ENCODE measurements at places on chromosomes 3 and 15.

GRCh38 chr3:63979093-63979885, 44.0 kb downstream of the PSMD6 start:
- DNase-seq, result no peak

GRCh38 chr3:43199645-43200306, 86.6 kb upstream of the SNRK start:
- no peak for DNase-seq

GRCh38 chr3:190004656-190005055, 116.0 kb downstream of the P3H2 start:
- DNase-seq, result no peak

DNA sequence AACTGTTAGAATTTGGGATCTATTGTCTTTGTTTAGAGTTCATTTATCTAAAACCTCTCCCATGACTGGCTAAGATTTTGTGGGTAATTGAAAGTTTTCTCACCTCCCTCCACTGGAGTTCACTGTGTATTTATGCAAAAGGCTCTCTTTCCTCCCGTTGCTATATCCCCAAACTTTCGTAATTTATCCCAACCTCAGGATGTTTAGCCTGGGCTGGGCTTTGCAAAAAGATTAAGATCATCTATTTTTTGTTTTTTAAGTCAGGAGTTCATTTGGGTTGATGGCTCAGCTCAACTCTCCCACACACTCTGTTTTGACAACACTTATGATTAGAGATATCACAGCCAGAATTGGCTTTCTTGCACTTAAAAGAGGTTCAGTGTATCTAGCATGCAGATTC, 27.0 kb downstream of the SUCNR1 start:
- no peak for DNase-seq

GRCh38 chr3:23623844-23624243, 181.9 kb upstream of the UBE2E1 start:
- DNase-seq, result no peak

- no peak for DNase-seq
These were observed 284.1 kb downstream of the IL5RA start for GRCh38 chr3:2826036-2826435.

GRCh38 chr3:120795959-120796358, 53.4 kb downstream of the GTF2E1 start:
- DNase-seq, result no peak

- no peak for DNase-seq
These were observed 1.6 kb downstream of the NECTIN3 start for GRCh38 chr3:111073218-111073617.

GRCh38 chr3:43005981-43006380, 26.9 kb downstream of the GASK1A start:
- no peak for DNase-seq

DNA sequence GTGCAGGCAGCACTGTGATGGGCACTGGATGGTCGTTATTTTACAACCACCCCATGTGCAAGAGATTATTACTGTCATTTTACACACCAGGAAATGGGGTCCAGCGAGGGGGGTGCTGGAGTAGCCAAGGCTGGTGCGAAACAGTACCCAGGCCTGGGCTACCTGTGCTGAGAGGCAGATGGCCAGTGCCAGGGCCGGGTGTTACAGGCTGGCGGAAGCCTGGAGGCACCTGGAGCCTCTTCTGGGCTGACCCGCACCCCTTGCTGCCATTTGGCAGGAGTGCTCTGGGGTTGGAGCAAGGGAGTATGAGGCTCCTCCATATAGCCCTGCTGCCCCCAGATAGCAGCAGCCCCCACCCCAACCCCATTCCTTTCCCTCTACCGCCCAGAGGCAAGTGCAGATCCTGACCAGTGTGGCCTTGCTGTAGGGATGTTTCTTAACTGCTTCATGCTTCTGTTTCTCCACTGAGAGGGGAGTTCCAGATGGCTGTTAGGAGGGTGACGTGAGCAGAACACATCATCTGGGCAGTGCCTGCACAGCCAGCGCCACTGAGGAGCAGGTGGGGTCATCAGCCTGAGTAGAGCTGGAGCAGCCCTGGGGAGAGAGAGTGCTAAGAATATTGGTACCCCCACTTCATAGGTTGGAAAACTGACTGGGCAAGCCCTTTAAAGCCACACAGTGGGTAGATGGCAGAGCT, 15.3 kb downstream of the SNX33 start:
- no peak for DNase-seq

DNA sequence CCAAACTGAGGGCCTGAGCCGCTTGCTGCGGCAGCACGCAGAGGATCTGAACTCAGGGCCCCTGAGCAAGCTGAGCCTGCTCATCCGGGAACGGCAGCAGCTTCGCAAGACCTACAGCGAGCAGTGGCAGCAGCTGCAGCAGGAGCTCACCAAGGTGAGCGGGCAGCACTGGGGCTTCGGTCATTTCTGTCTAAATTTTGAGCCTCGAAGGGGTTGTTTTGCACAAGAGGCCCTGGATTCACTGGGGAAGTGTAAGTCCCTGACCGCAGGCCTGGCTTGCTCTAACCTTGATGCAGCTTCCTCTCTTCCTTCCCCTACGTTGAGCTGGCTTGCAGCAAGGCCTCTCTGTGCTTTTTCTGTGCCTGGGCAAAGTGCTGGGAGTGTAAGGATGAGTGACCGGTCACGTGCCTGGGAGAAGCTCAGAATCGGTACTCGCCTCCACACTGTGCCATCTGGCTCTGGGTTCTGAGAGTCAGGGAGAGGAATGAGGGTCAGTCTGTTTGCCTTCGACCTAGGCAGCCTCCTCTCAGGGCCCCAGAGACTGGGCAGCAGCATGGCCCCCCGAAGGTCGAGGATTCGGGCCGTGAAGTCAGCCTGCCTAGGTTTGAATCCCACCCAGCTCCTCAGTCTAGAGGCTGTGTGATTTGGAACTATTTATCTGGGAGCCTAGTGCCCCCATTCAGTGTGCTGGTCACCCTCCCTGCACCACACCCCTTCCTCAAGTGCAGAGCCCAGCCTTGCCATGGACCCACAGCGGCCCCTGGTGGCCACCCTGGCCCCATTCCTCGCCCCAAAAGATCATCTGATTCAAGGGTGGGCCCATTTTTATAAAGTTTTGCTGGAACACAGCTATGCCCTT, 1.4 kb downstream of the FES start:
- peak; percentile 40 for DNase-seq

- DNase-seq, result no peak
These were observed 2.9 kb upstream of the C15orf39 start for GRCh38 chr15:75198560-75199356.

DNA sequence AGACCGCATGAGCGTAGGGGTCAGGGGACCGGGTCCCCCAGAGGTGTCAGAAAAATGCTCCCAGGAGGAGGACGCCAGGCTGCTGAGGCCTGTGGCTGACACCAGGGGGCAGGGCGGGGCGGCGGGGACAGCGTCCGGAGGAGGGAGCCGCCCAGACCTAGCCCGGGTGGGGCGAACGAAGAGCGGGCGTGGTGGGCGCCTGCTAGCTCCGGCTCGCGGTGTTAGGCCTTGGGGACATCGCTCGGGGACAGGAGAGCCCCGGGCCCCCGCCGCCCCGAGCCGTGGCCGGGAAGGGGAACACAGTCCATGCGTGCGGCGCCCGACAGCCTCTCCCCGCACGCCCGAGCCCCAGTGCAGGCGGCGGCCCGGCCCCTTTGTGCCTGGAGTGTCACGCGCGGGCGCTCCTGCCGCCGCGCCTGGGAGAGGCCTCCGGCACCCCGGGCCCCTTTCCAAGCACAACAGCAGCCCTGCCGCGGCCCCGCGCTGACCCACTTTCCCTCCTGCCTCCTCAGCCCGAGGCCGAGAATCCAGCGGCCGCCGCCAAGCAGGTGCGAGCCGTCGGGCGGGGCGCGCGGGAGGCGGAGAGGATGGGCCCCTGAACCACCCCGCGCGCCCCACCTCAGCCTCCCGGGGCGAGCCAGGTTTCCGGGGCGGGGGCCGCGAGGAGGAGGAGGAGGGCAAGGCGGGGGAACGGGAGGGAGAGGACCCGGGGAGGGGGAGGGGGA, 111.0 kb upstream of the KLF13 start:
- peak; percentile 11 for DNase-seq

DNA sequence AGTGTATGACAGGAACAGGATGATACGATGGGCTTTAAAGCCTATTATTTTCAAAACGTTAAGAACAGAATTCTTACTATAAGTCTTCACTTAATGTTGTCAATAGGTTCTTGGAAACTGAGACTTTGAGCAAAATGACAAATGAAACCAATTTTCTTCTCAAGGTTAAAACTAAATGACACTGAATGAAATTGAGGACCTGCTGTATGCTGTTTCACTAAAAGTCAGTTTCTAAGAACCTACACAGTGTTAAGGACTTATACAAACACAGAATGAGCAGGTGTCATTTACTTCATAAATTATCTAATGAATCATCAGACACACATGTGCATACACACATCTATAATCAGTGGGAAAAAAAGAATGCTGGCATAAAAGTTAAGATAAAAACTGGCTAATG, 106.9 kb downstream of the RFTN1 start:
- DNase-seq, result no peak

- no peak for DNase-seq
These were observed 587.4 kb upstream of the SGO1 start for GRCh38 chr3:20773320-20773984.

GRCh38 chr15:98326804-98327203, 321.5 kb upstream of the IGF1R start:
- DNase-seq, result no peak

DNA sequence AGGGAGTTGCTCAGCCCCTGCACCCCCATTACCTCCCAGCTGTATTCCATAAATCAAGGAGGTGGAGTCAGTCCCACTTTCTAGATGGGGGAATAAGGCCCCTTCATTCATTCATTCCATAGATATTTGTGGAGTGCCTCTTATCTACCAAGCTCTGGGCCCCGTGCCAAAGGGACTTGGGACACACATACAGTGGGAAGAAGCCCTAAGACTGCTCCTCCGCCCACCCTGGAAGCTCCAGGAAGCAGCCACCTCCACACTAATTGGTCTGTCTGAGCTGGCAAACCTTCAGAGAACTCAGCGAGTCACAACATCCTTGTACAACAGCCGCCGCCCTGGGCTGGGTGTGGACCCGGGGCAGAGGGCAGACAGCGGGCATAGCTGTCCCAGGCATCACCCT, 6.4 kb downstream of the STRA6 start:
- DNase-seq, result peak; percentile 90

- no peak for DNase-seq
These were observed 14.9 kb upstream of the SELENOT start for GRCh38 chr3:150588027-150588830.

DNA sequence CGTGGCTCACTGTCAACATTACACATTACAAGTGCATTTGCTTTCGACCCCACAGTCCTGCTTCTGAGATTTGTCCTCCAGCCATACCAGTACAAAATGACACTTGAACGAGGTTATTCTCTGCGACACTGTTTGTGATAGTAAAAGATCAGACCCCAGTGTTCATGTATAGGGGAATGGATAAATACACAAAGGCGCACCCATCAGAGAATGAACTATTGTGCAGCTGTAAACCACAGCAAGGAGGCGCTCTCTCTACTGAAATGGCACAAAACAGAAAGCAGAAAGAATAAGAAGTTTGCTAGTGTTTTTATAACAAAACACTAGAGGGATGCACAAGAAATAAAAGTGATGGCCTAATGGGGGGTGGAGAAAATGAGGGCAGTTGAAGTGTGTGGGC, 4.9 kb upstream of the CHSY1 start:
- no peak for DNase-seq

DNA sequence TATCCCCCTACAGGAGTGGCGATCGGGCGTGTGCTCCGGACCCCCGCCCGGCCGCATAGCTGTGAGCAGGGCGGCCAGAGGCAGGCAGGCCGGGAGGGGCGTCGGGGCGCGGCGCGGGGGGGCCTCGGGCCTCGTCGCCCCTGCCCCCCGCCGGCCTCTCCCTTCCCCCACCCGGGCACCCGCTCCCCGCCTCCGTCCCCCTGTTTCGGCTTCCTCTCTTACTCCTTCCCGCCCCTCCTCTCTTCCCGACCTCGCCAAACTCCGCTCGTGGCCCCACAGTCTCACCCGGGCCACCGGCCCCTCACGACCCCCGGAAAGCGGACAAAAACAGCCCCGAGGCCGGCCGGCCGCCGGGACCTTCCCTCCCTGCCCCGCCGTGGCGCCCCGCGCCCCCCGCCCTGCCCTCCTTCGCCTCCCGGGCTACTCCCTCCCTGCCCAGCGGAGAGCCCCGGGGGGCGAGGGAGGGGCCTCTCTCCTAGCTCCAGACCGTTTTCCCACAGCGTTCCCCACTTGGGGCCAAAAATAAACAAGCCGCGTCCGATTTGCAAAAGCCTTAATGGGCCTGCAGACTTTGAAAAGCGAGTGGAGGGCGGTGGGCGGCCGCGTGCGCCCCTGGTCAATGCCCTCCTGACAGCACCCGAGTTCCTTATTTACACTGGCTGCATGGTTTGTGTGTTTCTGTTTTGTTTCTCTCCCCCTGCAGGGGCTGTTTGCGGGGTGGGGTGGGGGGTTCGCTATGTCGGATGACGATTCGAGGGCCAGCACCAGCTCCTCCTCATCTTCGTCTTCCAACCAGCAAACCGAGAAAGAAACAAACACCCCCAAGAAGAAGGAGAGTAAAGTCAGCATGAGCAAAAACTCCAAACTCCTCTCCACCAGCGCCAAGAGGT, 1.0 kb downstream of the UBE2E1 start:
- no peak for DNase-seq

DNA sequence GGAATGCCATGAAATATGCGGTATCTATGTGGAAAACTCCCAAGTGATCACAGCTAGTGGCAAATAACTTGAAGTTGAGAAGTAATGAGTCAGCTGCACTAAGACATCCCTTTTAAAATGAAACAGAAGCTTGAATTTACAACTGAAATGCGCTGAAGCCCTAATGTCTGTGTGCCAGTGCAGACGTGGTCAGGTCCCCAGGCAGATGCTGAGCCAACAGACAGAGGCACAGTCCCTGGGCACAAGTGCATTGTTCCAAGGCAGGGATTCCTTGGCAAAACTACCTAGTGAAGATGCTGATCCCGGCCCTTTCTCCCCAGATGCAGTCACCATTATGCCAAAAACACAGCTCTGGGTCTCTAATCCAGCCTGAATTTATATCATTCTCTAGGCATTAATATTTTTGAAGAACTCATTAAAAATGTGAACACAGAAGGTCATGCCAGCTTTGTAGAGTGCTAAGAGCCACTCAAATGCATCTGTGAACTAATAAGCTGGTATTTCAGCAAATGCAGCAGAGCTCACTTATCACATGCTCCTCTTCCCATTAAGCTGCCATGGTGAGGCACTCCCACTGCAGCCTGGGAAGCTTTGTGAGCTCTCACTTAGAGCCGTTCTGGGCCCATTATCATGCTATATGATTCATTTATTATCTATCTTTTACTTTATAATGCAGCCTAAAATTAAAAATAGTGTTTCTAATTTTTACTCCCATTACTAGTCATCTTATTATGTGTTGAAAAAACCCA, 200.1 kb downstream of the GABRB3 start:
- no peak for DNase-seq

DNA sequence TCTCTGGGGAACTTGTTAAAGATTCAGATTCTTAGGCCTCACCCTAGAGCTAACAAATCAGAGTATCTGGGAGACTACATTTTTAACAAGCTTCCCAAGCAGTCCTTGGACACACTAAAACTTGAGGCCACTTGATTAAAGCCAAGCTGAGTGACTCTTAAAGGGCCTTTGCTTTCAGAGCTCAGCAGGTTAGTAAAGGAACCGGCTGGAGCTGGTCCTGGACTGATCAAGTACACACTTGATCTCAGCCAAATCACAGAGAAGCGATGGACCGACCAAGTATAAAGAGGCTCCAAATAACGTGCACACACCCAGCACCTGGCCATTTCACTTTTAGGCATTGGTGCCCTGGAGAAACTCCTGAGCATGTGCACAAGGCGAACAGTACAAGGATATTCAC, 12.9 kb upstream of the TM6SF1 start:
- DNase-seq, result no peak

GRCh38 chr3:183255348-183255730, 2.3 kb downstream of the B3GNT5 start:
- no peak for DNase-seq

All from COLO829 (cell line).